NCI-H524 (cell line): ENCODE measurements at places on chromosomes 5 and 9.

DNA sequence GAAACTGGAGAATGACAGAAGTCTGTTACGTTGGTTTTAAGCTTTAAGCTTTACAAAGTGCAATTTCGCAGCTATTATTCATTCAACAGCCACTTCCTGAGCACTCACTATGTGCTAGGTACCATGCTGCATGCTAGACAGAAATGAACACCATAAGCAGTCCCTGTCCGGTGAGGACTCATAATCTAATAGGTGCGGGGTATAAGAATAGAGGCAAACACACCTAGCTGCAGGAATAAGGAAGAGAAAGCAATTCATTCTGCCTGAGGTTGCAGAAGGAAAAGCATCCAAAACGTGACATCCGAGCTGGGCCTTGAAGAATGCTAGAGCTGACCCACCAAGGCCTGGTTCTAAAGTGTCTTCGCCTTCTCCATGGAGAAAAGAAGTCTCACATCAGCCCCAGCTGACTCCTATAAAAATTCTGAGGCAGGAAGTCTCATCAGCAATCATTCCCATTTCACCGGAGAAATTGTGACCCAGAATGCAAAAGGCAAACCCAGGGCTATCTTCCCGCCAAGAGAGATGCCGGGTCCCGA is 542 bp downstream of the FKBP15 start:
- no peak for DNase-seq

- no peak for DNase-seq
Measured at GRCh38 chr9:114723931-114724330, 41.9 kb upstream of the TEX48 start.

DNA sequence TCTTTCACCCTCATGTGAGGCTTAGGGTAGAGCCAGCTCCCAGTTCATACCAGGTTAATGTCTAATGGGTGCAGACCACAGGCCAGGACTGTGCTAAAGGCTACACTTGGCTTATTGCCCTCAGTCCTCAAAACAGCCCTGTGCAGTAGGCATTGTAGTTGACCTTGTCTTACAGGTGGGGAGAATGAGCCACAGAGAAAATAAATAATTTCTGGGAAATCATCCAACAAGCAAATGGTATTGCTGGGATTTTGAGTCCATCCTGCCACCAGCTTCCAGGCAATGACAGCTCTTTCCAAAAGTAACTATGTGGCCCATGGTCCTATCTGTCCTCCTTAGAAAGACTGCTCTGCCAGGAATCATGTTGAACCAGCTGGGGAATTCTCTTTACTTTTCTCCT is 450.0 kb downstream of the GADD45G start:
- DNase-seq, result no peak

GRCh38 chr9:129175825-129176633 is 2.0 kb downstream of the IER5L start:
- peak; percentile 52 for DNase-seq
